ENCODE measurements at places on chromosomes 5 and 9. TPM values are rescaled to one million over a fixed set of nuclear protein-coding genes. Genes with fewer than 3 reads are reported as not detected.

DNA sequence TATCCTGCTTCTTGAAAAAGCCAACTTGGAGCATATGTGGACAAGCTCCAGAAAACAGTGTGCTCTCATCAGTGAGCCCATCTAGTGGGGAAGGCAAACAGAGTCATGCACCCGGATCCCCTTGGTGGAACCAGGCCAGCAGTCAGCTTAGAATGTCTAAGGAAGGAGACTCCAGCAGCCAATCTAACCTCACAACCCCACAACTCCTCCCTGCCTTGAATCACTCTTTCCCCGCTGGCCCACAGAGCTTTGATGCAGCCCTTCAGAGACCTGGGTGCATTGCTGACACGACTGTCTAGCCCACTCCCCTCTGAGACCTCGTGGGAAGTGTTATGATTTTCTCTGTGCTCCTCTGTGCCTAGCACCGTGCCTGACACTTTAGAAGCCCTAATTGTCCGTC, 623.7 kb downstream of the BNC2 start:
- DNase-seq = no peak
- H3K27me3 ChIP-seq = peaks cover 24% of the 10 kb centered on the region
- H3K27ac ChIP-seq = no peak overlapping the region
- no peaks in the 10 kb centered on the region for H3K4me1 ChIP-seq
- H3K4me3 ChIP-seq = no peak overlapping the region

Gene HTR4
- total RNA-seq = not detected

Gene ASPN
- not detected for total RNA-seq

GRCh38 chr5:123093601-123094236, 4.7 kb downstream of the PRDM6 start:
- peaks cover 4% of the 10 kb centered on the region for H3K4me1 ChIP-seq
- no peak for DNase-seq
- H3K27ac ChIP-seq = no peak overlapping the region
- H3K27me3 ChIP-seq = peaks cover 41% of the 10 kb centered on the region

Gene ZDHHC11B
- 1.2 TPM for total RNA-seq

Gene NPM1
- 1,349 TPM for total RNA-seq

Gene ARL14EPL
- not detected for total RNA-seq

GRCh38 chr9:13215791-13216554, 63.5 kb downstream of the MPDZ start:
- peaks cover 4% of the 10 kb centered on the region for H3K36me3 ChIP-seq
- no peaks in the 10 kb centered on the region for H3K4me1 ChIP-seq
- no peak overlapping the region for H3K27ac ChIP-seq
- H3K27me3 ChIP-seq = no peaks in the 10 kb centered on the region

GRCh38 chr9:33404788-33405362, 2.5 kb upstream of the AQP7 start:
- H3K36me3 ChIP-seq = no peaks in the 10 kb centered on the region
- H3K27me3 ChIP-seq = no peaks in the 10 kb centered on the region
- no peak for DNase-seq
- H3K27ac ChIP-seq = no peak overlapping the region
- no peak overlapping the region for H3K4me3 ChIP-seq

Gene ITGA2
- 0.17 TPM for total RNA-seq

- no peaks in the 10 kb centered on the region for H3K4me1 ChIP-seq
- no peak for DNase-seq
- no peak overlapping the region for H3K4me3 ChIP-seq
- no peak overlapping the region for H3K27ac ChIP-seq
Observed at GRCh38 chr5:129356846-129357245, 103.3 kb upstream of the ADAMTS19 start.

DNA sequence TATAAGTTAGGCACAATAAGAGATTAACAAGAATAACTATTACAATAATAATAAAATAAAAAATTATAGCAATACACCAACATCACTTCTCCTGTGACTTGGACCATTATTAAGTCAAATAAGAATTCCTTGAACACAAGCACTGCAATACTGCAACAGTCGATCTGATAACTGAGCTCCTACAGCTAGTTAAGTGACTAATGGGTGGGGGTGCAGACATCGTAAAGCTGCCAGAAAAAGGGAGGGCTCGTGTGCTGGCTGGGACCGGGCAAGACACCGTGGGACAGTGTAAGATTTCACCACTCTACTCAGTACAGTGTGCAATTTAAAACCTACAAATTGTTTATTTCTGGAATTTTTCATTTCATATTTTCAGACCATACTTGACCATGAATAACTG, 78.8 kb downstream of the SNX24 start:
- no peak overlapping the region for H3K27ac ChIP-seq
- H3K4me1 ChIP-seq = no peaks in the 10 kb centered on the region
- H3K36me3 ChIP-seq = no peaks in the 10 kb centered on the region
- H3K27me3 ChIP-seq = no peaks in the 10 kb centered on the region

DNA sequence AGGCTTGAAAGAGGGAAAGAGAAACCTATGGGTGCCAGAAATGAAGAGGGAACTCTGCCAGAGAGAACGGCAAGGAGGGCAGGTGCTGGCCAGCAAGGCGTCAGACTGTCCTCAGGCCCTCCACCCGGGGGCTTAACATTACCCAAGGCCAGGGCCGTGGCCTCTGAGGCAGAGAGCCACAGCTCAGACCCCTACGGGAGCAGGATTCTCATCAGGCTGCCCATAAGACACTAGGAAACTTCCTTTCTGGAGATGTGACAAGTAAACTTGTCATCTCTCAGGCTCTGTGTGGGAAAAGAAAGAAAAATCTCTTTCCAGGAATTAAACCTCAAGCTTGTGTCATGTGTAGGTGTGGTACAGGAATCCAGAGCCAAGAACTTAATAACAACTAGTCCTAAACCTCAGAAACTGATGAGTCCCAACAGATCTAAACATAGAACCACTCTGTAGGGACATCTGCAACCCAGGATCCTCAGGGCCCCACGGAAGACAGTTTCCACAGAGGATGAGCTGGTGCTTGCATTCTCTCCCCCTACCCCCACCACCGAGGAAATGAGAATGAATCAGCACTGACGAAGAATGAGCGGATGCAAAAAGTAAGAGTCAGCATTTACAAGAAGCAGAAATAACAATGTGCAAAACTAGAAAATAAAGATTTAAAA, 74.3 kb downstream of the DCP2 start:
- H3K27ac ChIP-seq = no peak overlapping the region
- H3K4me1 ChIP-seq = peaks cover 4% of the 10 kb centered on the region
- H3K4me3 ChIP-seq = peak overlapping the region; percentile 30
- H3K36me3 ChIP-seq = no peaks in the 10 kb centered on the region
- no peak for DNase-seq
- no peaks in the 10 kb centered on the region for H3K27me3 ChIP-seq

DNA sequence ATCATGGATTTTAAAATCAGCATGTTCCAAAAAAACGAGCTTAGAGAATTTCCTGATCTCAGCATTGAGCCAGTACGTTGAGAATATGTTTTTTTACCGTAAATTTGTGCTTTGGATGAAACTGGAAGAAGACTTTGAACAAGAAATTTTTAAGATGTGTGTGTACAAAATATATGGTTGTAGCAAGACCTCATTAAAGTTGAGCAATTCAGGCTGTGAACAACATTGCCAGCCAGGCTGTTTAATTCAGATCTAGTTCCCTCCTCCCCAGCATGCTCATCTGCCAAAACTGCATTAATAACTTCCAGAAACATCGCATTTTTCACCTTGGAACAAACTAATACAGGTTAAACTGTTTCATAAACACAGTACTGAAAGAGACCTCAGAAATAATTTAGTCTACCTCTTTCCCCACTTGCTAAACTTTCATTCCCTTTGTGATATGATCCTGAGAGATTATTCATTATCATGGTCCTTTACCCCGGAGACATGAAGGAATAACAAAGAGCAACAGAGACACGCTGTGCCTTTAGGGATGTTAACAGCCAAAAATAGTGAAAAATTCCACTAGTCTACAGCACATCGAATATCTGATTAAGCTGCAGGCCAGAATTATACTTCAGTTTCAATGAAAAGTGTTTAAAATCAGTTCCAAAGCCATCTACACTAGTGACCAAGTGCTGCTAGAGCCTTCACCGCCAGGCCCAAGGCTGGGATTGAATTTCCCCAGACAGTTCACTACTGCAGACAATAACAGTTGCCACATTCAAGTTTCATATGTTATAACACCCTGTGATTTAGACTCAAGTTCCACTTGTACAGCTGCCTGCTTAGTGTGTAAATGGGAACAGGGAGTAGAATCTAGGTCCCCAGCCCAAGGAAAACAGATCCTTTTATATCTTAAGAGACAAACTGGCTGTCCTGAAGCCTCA, 89.6 kb downstream of the EFNA5 start:
- DNase-seq = no peak
- H3K27ac ChIP-seq = no peak overlapping the region
- no peak overlapping the region for H3K4me3 ChIP-seq
- no peaks in the 10 kb centered on the region for H3K36me3 ChIP-seq

- H3K36me3 ChIP-seq = no peaks in the 10 kb centered on the region
- H3K27ac ChIP-seq = peak overlapping the region; percentile 89
- DNase-seq = peak; percentile 75
- peak overlapping the region; percentile 65 for H3K4me3 ChIP-seq
Observed at GRCh38 chr5:177478711-177479646, 5.5 kb upstream of the DBN1 start.

Gene DOCK8
- 143 TPM for total RNA-seq

- DNase-seq = no peak
- H3K4me3 ChIP-seq = peak overlapping the region; percentile 53
- peak overlapping the region; percentile 63 for H3K27ac ChIP-seq
- no peaks in the 10 kb centered on the region for H3K27me3 ChIP-seq
- peaks cover 36% of the 10 kb centered on the region for H3K4me1 ChIP-seq
- peaks cover 22% of the 10 kb centered on the region for H3K36me3 ChIP-seq
Observed at GRCh38 chr9:78073722-78074121, 42.1 kb upstream of the GNAQ start.

GRCh38 chr9:76576344-76576743, 117.4 kb downstream of the GCNT1 start:
- no peaks in the 10 kb centered on the region for H3K27me3 ChIP-seq
- DNase-seq = peak; percentile 90
- H3K36me3 ChIP-seq = no peaks in the 10 kb centered on the region
- peak overlapping the region; percentile 96 for H3K27ac ChIP-seq
- peaks cover 46% of the 10 kb centered on the region for H3K4me1 ChIP-seq

DNA sequence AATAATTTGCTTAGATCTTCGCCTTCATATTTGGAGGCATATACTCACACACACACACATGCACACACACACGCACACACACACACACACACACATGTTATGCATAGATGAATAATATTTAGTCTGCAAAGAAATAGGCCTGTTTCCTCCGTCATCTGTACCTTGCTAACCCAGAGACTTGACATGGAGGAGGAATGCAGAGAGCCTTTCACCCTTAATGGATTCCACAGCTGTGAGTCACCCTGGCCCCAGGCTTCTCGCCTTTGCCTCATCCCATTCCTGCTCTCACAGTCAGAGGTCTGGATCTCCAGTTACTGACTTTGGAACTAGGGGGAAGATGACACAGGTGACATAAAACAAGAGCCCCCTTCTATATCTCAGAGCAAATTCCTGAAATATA, 29.7 kb downstream of the ZNF462 start:
- no peak overlapping the region for H3K27ac ChIP-seq
- no peaks in the 10 kb centered on the region for H3K4me1 ChIP-seq
- no peak for DNase-seq
- H3K4me3 ChIP-seq = no peak overlapping the region

GRCh38 chr9:22214497-22215031, 205.5 kb upstream of the CDKN2B start:
- no peak for DNase-seq
- H3K27me3 ChIP-seq = peaks cover 11% of the 10 kb centered on the region
- H3K27ac ChIP-seq = no peak overlapping the region
- no peaks in the 10 kb centered on the region for H3K4me1 ChIP-seq
- no peaks in the 10 kb centered on the region for H3K36me3 ChIP-seq

Gene SCGB3A1
- total RNA-seq = not detected

Gene ZNF462
- 0.31 TPM for total RNA-seq

DNA sequence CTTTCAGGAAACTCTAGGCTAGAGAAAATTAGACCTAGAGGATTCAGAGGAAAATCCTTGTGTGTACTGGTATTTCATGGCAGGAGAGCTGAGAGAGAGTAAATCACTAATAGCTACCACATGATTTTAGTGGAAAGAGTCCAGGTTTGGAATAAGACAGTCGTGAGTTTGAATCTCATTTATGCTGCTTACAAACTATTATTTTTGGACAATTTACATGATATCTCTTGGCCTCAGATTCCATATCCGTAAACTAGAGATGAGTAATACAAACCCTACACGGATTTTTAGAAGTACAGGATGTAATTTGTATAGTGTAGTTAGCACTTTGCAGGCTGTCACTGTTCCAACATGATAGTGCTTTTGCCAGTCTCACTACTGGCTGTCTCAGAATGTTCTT, 2.7 kb downstream of the IL31RA start:
- DNase-seq = no peak
- peak overlapping the region; percentile 57 for H3K27ac ChIP-seq
- H3K4me1 ChIP-seq = peaks cover 45% of the 10 kb centered on the region
- peaks cover 38% of the 10 kb centered on the region for H3K27me3 ChIP-seq

- no peaks in the 10 kb centered on the region for H3K27me3 ChIP-seq
- H3K4me1 ChIP-seq = no peaks in the 10 kb centered on the region
- H3K4me3 ChIP-seq = no peak overlapping the region
- H3K36me3 ChIP-seq = no peaks in the 10 kb centered on the region
Observed at GRCh38 chr9:13554626-13555025, 275.1 kb upstream of the MPDZ start.

DNA sequence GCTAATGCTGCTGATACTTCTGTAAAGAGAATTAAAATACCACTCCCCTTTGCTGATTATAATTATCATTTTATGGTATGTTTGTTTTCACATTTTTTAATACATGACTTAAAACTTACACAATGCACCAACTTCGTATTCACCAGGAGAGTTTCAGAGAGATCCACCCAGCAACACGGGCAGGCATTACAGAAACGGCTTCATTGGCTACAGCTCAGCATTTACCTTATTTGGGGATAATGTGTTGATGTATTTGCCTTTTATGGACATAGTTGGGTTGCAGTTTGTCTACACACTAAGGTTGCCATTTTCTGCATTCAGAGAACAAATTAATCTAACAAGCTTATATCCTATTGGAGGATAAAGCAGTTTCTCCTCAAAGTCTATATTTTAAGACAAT, 423.6 kb downstream of the PRDM9 start:
- H3K4me3 ChIP-seq = no peak overlapping the region
- peaks cover 18% of the 10 kb centered on the region for H3K36me3 ChIP-seq
- no peak overlapping the region for H3K27ac ChIP-seq
- DNase-seq = no peak
- H3K4me1 ChIP-seq = no peaks in the 10 kb centered on the region

- H3K4me3 ChIP-seq = no peak overlapping the region
- H3K27ac ChIP-seq = no peak overlapping the region
- H3K36me3 ChIP-seq = peaks cover 10% of the 10 kb centered on the region
Observed at GRCh38 chr9:133967024-133967741, 24.9 kb downstream of the VAV2 start.

DNA sequence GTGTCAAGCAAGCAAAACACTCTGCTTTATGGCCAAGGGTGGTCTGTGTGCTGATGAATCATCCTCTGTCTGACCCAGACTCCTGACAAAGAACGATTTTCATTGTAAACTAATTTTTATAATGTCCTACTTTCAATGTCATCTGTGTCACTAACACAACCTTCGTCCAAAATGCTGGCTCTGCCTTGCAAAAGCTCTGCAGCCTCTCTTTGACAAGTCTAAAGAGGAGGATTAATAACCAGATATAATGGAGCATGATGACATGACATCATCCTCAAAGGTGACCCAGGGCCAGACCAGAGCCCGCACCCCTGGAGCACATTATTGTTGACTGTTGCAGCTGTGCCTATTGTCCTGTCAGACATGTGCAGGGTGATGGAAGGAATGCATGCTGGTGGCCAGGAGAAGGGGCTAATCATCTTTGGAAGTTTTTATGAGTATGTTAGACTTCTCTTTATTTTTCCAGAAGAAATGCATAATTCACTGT, 589.4 kb downstream of the NR2F1-AS1 start:
- DNase-seq = no peak
- no peaks in the 10 kb centered on the region for H3K4me1 ChIP-seq
- no peaks in the 10 kb centered on the region for H3K27me3 ChIP-seq
- no peaks in the 10 kb centered on the region for H3K36me3 ChIP-seq
- no peak overlapping the region for H3K4me3 ChIP-seq
